ENCODE measurements at places on chromosomes 2 and 18.

- DNase-seq: no peak
Observed at GRCh38 chr2:179298666-179299065, 34.0 kb upstream of the SESTD1 start.

GRCh38 chr2:231167745-231168459, 30.5 kb upstream of the ARMC9 start:
- DNase-seq: no peak

DNA sequence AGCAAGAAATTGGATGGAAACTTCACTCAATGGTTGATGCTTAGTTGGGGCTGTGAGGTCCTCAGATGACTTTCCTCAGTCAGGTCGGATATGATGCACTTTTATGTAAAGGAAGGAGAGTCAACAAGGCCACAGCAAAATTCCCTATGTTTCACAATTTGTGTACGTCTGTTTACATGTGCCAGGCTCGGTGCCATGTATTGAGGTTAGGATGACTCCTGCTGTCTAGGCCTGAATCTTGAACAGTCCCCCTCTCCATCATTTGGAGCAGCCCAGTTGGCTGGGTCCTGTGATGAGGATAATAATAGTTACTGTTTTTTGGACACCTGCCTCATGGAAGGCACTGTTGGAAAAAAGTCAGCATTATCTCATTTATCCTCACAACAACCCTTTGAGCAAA, 43.1 kb downstream of the VSNL1 start:
- DNase-seq: no peak

DNA sequence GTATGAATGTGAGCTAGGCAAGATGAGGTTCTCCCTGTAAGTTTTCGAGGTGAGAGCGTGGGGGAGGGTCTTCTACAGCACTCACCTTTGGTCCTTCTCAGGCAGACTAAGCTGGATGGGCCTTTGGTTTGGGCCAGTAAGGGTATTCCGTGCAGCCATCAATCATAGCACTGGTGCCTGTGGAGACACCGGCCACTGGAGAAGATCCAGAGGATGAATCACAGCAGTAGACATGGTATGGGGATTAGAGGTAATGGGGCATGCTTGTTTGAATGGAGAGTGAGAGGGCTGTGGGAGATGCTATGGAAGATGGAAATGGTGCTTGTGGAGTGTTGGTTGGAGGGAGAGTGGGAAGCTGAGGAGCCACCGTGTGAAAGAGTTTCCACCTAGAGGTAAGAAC, 16.1 kb downstream of the MAPRE3 start:
- no peak for DNase-seq
